ENCODE measurements at places on chromosomes 1 and 21.

DNA sequence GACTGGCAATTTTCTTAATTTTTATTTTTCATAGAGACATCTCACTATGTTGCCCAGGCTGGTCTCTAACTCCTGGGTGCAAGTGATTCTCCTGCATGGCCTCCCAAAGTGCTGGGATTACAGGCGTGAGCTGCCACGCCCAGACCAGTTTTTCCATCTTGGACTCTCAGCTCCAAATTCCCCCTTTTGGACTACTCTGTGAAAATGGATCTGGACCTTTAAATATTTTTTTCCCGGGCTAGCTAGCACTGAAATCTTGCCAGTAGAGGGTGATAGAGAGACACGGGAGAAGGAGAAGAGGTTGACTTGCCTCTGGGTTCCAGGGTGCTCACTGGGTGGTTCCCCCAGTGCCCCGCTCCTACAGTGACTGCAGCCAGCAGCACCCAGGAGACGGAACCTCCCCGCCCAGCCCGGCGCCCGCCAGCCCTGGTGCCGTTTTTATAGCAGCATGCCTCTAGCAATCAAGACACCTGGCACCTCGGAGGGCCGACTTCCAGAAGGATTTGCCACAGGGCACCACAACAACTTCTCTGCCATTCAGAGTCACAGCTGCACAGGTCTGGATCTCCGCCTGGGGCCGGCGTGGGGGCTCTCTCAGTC is 34.7 kb upstream of the SCCPDH start:
- peak; percentile 75 for DNase-seq

- DNase-seq = peak; percentile 63
Measured at GRCh38 chr1:8031176-8031785, 5.2 kb upstream of the ERRFI1 start.

DNA sequence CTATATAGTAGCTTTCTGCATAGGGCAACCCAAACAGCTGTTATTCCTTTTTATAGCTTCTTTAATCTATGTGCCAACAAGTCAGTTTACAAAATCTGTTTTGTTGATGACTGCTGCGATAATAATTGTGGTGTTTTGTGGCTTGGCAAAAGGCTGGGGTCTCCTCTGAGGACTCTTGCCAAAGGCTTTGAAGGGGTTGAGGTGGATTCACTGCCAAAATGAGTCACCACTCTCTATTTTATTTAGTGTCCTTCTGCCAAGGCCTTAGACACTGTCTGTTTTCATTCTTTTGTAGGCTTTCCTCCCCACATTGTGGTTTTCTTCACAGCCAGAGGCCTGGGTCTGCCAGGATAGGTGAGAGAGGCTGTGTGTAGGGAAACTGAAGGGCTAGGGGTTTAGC is 161.8 kb downstream of the NFIA start:
- peak; percentile 79 for DNase-seq

- DNase-seq = no peak
Measured at GRCh38 chr1:201740670-201741111, 88.3 kb upstream of the IPO9 start.

GRCh38 chr1:164756741-164757140 is 197.8 kb downstream of the PBX1 start:
- DNase-seq = peak; percentile 28

DNA sequence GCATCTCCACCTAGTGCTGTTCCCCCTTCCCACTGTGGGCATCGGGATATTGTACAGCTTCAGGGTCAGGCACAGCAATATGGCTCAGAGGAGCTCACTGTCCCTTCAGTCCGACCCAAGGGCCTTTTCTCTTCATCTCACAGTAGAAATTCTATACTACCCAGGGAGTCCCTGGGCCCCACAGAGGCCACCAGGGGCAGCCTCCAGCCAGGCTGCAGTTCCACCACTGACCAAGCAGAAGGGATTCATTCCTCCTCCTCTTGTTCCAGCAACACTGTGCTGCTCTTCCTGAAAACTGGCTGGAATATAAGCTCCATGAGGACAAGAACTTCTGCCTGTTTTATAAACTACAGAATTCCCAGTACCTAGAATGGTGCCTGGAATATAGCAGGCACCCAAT is 70.5 kb downstream of the CD34 start:
- no peak for DNase-seq

- no peak for DNase-seq
Measured at GRCh38 chr1:38028105-38028591, 15.6 kb downstream of the UTP11 start.

DNA sequence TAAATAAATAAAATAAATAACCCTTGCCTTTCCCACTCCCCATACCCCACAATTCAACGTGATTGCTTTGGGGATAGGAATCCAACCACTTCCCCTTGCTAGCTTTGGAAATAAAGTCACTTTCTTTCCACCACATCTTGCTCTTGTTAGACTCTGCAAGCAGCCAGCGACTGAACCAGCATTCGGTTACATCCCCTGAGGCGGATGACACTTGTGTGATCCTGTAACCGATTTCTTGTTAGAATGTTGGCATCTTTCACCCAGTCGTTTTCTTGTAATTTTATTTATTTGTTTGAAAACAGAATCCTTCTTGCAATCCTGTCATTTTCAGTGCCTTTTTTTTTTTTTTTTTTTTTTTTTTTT is 1.6 kb upstream of the IFNGR2 start:
- no peak for DNase-seq

GRCh38 chr21:44684483-44684882 is 2.5 kb upstream of the KRTAP12-1 start:
- no peak for DNase-seq

DNA sequence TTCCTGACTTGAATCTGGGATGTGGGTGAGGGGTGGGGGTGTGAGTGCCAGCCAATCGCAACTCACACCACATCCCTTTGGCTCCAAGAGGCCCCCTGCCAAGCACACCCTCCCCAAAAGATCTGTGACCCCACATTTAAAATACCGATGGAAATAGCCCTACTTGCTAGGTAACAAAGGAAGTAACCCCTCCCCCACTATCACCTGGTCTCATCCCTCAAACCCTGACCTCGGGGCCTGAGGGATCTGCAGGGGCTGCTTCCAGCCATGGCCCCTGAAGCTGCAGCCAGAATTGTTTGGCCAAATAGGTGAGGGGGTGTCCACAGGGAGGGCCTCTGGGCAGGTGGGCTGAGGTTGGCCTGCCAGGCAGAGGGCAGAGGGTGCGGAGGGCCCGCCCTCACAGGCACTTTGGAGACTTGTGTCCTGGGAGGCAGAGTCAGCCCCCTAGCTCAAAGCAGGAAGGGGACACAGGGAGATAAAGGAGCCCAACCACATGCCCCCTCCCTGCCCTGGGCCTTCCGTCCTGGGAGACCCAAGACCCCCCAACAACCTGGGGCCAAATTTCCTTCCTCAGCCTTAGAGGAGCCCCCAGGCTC is 37.2 kb downstream of the SDC3 start:
- DNase-seq = no peak

DNA sequence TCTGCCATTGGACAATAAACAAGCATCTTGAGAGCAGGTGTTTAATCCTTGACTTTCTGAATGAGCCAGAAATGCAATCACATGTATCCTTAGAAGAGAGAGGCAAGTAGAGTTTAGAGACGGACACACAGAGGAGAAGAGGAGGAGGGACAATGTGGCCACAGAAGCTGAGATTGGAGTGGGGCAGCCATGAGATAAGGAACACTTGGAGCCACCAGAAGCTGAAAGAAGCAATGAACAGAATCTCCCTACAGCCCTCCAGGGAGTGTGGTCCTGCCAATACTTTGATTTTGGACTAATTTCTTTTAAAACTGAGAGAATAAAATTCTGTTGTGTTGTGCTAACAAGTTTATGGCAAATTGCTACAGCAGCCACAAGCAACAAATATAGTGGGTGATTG is 141.0 kb downstream of the ATP6V1G3 start:
- peak; percentile 2 for DNase-seq

DNA sequence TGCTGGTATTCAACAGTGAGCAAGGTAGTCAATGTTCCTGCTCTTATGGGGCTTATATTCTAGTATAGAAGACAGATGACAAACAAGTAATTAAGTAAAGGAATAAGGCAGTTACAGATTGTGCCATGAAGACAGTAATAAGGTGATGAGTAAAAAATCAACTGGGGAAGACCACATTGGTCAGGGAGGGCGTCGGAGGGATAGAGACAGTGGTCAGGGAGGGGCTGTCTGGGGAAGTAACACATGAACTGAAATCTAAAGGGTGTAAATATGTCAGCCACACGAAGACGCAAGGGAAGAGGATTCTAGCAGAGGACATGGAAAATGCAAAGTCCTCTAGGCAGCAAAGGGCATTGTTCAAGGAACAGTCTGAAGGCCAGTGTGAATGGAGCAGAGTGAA is 10.1 kb downstream of the IL12RB2 start:
- DNase-seq = no peak

GRCh38 chr1:111702504-111703050 is 36.6 kb downstream of the INKA2 start:
- DNase-seq = no peak

GRCh38 chr1:231410036-231410612 is 12.0 kb downstream of the EGLN1 start:
- peak; percentile 87 for DNase-seq

- no peak for DNase-seq
Measured at GRCh38 chr1:64595871-64596515, 126.1 kb downstream of the CACHD1 start.

GRCh38 chr1:209398313-209398991 is 185.1 kb upstream of the CAMK1G start:
- peak; percentile 94 for DNase-seq

GRCh38 chr1:23964790-23965740 is 5.4 kb downstream of the PNRC2 start:
- no peak for DNase-seq

DNA sequence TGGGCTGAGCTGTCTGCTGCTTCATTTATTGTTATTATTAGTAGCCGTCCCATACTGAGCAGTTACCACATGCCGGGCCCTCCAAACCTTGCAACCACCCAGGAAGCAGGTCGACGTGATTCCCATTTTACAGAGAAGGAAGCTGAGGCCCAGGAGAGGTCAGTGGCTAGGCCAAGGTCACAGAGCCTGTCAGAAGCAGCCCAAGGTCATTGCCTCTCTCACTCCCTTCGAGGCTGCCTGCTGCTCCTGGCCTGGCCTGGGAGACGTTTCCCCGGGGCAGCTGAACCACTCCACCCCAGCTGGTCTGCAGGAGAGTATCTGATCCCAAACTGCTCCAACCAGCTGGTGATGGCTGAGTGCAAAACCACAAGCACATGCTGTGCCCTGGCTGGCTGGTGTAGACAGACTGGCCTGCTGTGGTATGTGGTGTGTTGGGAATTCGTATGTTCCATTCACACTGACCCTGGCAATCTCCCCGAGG is 6.5 kb downstream of the PADI4 start:
- DNase-seq = no peak

GRCh38 chr1:81877940-81878339 is 77.2 kb downstream of the ADGRL2 start:
- DNase-seq = no peak

DNA sequence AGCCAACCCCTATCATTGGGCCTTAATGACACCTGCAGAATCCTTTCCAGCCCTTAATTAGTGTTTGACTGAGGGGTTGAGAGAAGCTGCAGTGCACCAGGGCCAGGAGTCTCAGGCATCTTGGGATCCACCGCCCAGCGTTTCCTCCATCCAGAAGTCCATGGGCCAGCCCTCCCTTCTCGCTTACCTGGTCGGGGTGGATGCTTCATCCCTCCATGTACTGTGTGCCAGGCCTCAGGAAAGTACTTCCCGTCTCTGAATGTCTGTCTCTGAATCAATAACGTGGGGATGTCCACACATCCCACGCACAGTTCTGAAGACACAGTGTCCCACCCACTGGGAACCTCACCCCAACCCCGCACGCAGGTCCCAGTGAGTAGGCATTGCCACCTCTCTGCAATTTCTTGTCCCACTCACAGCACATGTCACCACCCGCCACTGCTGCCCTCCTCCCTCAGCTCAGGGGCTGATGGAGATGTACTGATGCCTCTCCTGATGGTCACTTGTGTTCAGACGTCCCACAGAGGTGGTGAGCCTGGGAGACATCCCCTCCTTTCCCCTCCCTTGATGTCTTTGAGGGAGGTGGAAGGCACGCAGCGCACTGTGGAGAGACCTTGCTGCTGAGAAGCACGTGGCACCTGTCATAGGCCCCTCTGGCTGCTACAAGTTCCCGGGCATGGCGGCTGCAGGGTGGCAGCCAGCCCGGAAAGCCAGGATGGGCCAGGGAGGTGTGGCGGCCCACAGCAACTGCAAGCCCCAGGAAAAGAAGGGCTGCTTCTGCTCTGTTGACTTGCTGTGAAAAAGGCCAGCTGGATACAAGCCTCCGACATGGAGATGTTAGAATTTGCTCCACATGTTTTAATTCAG is 29.4 kb upstream of the PRSS38 start:
- DNase-seq = no peak

DNA sequence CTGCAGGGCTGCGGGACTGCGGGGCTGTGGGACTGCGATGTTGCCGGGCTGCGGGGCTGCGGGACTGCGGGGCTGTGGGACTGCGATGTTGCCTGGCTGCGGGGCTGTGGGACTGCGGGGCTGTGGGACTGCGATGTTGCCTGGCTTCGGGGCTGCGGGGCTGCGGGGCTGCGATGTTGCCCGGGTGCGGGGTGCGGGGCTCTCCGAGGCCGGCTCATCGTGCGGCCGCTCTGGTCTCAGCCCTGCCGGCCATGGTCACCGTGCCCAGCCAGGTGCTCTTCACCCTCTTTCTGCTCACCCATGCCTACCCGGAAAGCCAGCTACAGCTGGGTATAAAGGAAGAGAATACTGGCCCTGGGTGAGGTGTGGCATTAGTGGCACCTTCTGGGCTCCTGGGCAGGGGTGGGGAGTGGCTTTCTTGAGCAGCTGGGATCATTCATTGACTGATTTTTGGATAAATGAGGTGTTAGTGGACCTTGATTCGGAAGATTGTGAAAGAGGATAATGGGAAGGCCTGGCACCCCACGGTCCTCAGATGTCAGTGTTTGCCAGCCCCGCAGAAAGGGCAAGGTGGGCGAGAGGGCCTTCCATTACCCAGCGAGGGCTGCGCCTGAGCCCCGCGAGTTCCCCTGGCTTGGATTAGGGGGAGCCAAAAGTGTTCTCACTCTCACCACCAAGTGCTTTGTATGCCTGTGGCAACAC is 36.3 kb downstream of the COQ8A start:
- no peak for DNase-seq

DNA sequence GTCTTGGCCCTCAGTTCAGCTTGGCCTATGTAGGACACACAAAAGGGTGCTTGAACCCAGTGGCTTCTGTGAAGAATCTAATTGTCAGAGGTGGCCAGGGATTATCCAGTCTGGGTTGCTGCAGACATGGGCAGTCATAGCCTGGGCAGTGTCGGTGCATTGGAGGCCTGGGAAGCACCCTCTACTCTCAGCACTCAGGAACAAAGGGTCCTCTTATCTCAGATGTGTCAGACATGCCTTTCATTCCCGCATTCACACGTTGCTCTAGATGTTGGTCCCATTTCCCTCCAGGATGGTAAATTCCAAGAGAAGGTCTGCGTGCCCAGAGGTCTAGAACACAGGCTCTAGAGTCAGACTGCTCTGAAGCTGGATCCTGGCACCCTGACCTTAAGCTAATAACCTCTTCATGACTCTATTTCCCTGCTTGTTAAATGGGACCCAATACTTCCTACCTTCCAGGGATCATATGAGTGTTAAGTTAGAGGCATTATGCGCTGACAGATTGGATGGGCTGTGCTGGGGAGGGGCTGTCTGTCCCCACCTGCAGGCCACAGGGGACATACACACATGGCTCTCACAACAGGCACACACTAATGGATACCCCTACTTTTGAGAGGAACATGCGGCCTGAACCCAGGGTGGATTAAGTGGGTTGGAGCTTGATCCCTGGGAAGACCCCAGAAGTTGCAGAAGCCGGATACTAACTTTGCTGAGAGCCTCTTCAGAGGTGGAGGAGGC is 16.5 kb upstream of the EDN2 start:
- DNase-seq = no peak

Data from fibroblast of skin of right quadriceps (primary cell).